A549 treated with dexamethasone at 1 μM for 4 hours (cell line): ENCODE measurements at places on chromosomes 16 and 17. TPM values are rescaled to one million over a fixed set of nuclear protein-coding genes. Genes with fewer than 3 reads are reported as not detected.

ARHGAP44 gene
- 2.4 to 2.8 TPM (median 2.6 TPM) in 5 replicates for total RNA-seq

USP10 gene
- total RNA-seq, result 70.7 to 83.7 TPM (median 78.5 TPM) in 5 replicates

CDH8 gene
- total RNA-seq, result 0.24 to 0.74 TPM (median 0.40 TPM) in 5 replicates

GDPD1 gene
- 0.37 to 0.97 TPM (median 0.64 TPM) in 5 replicates for total RNA-seq

PPP1R27 gene
- 0.19 to 0.42 TPM (median 0.27 TPM) in 5 replicates for total RNA-seq

NHERF2 gene
- total RNA-seq, result 45.5 to 66.1 TPM (median 65.3 TPM) in 5 replicates

TBC1D3K gene
- not detected in 5 replicates for total RNA-seq

MGAT5B gene
- 13.7 to 21.3 TPM (median 20.9 TPM) in 5 replicates for total RNA-seq

CCL17 gene
- total RNA-seq, result not detected in 5 replicates

MYO15B gene
- 31.9 to 58.4 TPM (median 48.6 TPM) in 5 replicates for total RNA-seq

C16orf54 gene
- total RNA-seq, result not detected in 5 replicates
